ENCODE measurements at places on chromosomes 13 and 19.
A peak's percentile ranks its signal among the peaks of the same experiment; 100 is the strongest.

DNA sequence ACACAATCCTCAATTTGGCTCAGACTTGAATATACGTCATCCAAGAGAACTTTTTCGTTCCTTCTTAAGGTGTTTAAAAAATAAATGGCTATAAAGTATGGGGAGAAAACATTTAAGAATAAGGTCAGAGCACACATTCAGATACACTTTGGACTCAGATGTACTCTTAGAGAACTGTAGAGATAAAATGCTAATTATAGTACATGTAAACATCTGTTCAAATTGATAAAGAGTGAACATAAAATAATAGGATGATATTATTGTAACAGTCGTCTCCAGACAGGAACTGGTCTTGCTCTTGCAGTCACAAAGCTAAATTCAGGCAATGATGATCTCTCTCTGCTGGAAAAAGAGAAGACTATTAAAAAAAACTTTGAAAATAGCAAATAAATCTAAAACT lies 91.4 kb downstream of the RBM26 start:
- DNase-seq = no peak
- no peak overlapping the region for H3K27ac ChIP-seq
- peaks cover 5% of the 10 kb centered on the region for H3K4me1 ChIP-seq
- no peaks in the 10 kb centered on the region for H3K36me3 ChIP-seq

DNA sequence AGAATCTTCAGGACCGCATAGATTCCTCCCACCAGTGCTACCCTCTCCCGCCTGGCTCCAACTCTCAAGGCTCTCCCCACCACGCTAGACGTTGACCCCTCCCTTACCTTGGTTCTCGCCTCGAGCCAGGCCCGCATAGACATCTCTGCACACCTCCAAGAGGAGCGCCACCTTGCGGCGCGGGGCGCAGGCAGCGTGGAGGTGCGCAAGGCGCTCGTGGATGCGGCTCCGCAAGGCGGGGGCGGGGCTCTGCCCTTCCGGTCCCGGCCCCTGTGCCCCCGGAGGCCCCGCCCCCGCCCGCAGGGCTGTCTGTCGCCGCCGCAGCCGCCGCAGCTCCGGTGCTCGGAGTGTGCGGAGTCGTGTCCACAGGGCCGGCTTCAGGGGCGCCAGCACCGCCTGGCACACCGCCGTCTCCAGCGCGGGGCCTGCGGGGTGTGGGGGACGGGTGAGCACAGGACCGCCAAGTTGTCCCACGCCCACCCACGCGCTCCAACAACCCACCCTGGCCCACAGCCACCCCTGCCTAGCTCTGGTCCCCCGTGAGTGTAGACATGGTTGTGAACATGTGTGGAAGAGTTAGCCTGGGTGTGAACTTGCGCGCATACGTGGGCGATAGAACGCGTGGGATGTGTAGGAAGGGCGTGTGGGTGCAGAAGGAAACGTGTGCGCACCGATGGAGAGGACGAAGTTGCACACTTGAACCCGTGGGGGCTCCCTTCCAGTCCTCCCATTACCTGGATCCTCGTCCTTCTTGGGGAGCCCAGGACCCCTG lies 8.1 kb downstream of the RINL start:
- H3K27ac ChIP-seq = no peak overlapping the region
- peaks cover 10% of the 10 kb centered on the region for H3K4me1 ChIP-seq
- no peaks in the 10 kb centered on the region for H3K27me3 ChIP-seq
- no peak for DNase-seq
- peak overlapping the region; percentile 69 for H3K4me3 ChIP-seq

- H3K4me1 ChIP-seq = no peaks in the 10 kb centered on the region
Measured at GRCh38 chr13:99421758-99422585, 79.3 kb upstream of the TM9SF2 start.

GRCh38 chr13:46659413-46660065 lies 106.6 kb downstream of the LRCH1 start:
- H3K27me3 ChIP-seq = no peaks in the 10 kb centered on the region
- no peaks in the 10 kb centered on the region for H3K36me3 ChIP-seq
- H3K4me3 ChIP-seq = no peak overlapping the region

DNA sequence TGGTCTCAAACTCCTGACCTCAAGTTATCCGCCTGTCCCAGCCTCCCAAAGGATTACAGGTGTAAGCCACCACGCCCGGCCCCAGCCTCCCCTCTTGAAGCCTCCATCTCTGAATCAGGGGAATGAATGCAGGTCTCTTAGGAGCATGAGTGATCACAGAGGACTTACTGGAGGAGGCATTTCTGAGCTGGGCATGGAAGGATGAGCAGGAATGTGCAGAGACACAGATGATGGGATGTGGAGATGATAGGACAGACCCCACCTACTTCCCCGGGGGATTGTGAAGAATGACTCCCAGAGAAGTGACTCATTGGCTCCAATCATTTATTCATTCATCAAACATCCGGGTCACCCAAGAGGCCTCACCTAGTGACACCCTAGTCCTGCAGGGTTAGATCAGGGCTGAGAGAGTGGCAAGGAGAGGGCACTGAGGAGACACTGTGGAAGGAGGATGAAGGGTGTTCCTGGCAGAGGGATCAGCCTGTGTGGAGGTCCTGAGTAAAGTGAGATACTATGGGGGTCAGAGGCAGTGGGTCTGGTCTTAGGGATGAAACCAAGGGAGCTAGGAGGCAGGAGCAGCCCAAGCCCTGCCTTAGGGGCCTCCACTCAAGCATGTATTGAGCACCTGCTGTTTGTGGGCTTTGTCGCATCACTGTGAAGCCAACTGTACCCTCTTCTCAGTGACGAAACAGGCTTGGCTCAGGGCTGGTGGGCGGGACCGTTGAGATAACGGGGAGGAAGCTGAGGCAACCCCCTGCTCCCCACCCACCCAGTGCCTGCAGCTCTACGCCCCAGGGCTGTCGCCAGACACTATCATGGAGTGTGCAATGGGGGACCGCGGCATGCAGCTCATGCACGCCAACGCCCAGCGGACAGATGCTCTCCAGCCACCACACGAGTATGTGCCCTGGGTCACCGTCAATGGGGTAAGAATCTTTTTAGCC lies 3.0 kb downstream of the IFI30 start:
- no peak for DNase-seq
- no peaks in the 10 kb centered on the region for H3K27me3 ChIP-seq
- no peaks in the 10 kb centered on the region for H3K36me3 ChIP-seq
- no peak overlapping the region for H3K27ac ChIP-seq
- no peak overlapping the region for H3K4me3 ChIP-seq

DNA sequence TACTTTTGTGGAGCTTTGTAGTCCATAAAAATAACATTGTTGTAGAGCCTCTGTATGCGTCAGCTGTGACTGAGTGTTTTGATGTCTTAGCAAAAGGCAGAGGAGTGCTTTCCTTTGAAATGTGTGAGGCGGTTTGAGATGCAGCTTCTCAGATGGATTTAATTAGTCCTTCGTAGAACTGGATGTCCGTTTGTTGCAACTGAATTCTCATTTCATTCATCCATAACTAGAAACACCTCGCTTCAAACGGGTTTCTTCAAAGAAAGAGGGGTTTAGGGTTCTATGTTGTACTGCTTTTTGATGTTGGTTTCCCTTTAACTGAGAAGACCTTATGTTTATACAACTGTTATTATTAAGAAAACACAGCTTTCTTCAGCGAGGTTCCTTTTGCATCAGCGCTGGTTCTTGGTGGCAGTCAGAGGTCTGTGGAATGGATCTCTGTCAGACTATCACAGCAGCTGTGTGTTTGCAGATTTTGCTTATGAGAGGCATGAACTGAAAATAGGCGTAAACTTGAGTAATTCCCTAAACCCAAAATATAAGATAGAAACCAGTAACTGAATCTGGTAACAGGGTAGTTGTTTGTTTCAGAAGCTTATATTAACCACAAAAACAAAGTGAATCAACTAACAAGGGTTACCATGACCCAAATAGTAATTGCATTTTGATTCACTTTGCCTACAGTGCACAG lies 194.4 kb downstream of the GGACT start:
- H3K4me3 ChIP-seq = no peak overlapping the region
- H3K27ac ChIP-seq = no peak overlapping the region
- no peaks in the 10 kb centered on the region for H3K36me3 ChIP-seq
- H3K27me3 ChIP-seq = no peaks in the 10 kb centered on the region
- DNase-seq = no peak

DNA sequence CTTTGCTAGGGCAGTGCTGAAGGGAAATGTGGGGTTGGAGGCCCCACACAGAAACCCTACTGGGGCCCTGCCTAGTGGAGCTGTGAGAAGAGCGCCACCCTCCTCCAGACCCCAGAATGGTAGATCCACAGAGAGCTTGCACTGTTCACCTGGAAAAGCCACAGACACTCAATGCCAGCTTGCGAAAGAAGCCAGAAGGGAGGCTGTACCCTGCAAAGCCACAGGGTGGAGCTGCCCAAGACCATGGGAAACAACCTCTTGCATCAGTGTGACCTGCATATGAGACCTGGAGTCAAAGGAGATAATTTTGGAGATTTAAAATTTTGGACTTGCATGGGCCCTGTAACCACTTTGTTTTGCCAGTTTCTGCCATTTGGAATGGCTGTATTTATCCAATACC lies 615.4 kb upstream of the MIR17HG start:
- H3K4me1 ChIP-seq = no peaks in the 10 kb centered on the region
- no peak overlapping the region for H3K4me3 ChIP-seq
- no peak overlapping the region for H3K27ac ChIP-seq
- DNase-seq = no peak
- H3K36me3 ChIP-seq = no peaks in the 10 kb centered on the region

DNA sequence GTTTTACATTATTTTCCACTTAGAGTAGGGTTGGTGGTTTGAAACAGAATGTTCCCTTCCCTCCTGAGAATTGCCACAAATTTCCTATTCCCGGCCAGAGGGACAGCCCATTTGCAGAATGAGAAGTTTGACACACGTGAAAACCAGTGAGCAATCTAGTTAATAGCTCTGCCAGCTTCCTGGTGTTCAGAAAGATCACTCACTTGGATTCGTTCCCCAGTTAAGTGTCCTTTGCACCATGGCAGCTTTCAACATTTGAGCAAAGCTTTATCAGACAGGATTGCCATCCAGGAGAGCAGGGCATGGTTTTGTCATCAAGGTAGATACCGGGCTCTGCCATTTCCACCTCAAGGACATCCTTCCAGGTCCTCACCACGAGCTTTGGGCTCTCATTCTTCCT lies 28.2 kb downstream of the RASL11A start:
- no peaks in the 10 kb centered on the region for H3K27me3 ChIP-seq
- no peak for DNase-seq
- H3K36me3 ChIP-seq = no peaks in the 10 kb centered on the region
- H3K27ac ChIP-seq = no peak overlapping the region
- H3K4me3 ChIP-seq = no peak overlapping the region

GRCh38 chr13:29654384-29654783 lies 58.9 kb upstream of the SLC7A1 start:
- H3K36me3 ChIP-seq = no peaks in the 10 kb centered on the region
- DNase-seq = no peak
- no peak overlapping the region for H3K4me3 ChIP-seq
- no peaks in the 10 kb centered on the region for H3K27me3 ChIP-seq
- no peak overlapping the region for H3K27ac ChIP-seq
- H3K4me1 ChIP-seq = no peaks in the 10 kb centered on the region

Data from thoracic aorta (tissue), 2 donors.